ENCODE measurements at places on chromosomes 7 and 10. TPM values are rescaled to one million over a fixed set of nuclear protein-coding genes. Genes with fewer than 3 reads are reported as not detected.

DNA sequence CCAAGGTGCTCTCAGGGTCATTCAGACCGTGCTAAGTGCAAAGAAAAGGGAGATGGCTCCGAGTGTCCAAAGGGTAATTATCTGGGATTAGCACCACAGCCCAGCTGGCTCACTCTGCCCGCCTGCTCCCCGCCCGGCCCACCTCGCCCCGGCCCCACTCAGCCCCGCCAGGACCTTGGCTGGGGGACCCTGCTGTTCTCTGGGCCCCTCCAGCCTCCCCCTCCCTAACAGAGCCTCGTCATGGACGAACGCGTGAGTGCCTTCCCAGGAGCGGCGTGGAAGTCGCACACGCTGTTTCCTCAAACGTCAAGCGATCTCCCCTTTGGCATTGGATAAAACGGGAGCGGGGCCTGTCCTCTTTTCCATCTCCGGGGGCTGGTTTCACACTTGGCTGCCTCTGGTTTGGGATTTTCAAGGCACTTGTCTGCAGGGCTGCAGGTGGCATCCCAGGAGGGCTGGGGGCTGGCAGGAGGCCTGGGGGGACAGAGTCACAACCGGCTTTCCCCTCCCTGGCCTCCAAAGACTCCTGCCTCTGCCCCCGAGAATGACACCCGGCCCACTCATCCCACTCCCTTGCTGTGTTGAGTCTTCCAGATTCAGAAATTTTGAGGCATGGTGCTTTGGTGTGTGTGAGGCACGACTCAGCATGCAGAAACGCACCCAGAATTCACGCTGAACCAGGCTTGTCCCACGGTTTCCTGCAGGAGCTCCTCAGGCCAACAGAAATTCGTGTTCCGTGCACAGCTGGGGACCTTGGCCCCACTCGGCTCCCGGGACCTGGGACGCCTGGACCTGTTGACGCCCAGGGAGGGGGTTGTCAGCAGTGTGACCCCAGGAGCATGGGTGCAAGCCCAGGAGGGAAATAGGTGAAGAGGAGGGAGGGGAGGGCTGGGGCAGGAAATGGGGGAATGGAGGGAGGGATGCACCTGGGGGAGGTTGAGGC, 110.0 kb downstream of the PDGFA start:
- DNase-seq: no peak

DNA sequence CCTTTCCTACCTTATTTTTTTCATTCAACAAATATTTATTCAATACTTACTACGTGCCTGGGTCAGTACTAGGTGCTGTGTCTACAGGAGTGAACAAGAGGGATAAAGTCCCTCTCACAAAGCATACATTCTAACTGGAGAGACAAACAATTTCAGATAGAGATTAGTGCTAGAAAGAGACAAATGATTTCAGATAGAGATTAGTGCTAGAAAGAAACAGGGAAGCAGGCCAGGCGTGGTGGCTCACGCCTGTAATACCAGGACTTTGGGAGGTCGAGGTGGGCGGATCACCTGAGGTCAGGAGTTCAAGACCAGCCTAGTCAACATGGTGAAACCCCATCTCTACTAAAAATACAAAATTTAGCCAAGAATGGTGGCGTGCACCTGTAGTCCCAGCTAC, 34.6 kb downstream of the RBM28 start:
- no peak for DNase-seq

GRCh38 chr10:43347997-43348396, 23.4 kb upstream of the FXYD4 start:
- DNase-seq: peak; percentile 46

GRCh38 chr10:92747600-92747999, 57.8 kb downstream of the HHEX start:
- DNase-seq: no peak

DNA sequence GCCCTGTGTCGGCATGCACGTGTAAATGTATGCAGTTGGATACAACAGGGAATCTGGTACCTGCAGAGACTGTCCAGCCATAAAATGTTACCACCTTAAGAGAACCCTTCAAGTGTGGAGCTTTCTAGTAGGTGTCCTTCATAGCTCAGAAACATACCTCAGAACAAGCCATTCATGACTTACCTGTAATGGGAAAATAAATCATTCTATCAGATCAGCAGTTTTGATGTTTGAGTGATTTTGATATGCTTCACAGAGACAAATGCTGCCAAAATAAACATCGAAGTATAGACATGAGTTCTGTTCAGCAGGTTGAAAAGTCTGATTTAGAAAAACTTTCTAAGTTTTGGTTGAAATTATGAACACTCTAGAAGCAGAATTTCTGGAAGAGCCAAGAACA, 33.5 kb upstream of the UMAD1 start:
- no peak for DNase-seq

DNA sequence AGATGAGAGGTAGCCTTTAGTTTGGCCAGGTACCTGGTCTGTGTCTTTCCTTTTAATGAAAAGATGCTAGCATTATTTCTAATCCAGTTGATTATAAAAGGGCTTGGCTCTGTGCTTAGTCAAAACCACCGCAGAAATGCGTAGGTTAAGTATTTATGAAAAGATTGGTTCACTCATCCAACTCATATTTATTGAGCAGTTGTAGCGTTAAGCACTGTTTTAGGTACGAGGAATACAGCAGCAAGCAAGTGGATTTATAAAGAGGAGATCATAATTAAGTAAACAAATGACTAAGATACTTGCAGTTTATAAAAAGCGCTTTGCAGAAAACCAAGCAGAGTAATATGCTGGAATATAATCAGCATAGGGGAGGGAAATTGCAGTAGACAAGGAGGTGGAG, 129.8 kb downstream of the PPP1R17 start:
- DNase-seq: no peak

DNA sequence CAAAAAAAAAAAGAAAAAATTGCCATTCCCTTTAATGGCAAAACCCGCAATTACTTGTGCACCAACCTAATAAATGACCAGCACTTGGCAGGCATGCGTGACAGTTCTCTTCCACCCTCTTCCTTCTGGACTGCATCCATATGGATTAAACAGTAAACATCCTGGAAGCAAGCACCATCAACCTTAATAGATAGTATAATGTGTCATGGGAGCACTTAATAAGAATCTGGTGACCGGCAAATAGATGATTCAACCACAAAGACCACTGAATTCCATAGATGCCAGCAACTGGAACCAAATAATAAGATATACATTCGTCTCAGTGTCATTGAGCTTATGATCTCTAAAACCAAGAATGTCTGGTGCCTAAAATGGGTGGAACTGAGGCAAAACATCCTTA, 610.2 kb downstream of the CALN1 start:
- no peak for DNase-seq

The OR6B1 gene
- total RNA-seq: not detected

DNA sequence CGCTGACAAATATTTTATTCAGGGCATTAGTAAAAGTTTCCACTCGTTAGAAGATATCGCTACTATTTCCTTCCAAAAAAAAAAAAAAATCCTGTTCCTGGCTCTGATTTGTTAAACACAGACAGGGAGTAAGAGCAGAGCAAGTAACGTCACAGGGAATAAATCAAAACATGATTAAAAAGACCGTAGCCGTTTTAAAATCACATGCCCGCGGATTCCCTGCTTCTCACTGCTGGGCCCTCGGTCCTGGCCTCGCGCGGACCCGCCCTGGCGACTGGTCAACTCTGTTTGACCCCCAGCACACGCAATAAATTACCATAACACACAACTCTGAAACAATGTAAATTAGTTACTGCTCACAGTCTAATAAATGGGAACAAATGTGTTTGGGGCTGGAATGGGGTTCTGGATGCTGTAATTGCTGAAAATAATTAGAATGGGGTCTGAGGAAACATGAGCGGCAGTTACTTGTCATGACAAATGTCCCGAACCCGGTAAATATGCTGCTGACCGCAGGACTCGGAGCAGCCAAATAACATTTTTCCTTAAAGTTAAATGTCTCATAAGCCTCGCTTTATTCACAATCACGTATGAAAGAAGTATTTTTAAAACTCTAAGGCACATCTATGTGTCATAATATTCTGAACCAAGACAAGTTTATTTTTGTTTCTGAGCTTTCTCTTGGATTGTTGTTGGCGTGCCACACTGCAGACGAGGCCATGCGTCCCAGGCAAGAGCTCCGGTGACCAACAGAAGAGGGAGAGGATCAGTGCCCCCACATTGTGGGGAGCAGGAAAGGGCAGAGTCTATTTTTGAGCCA, 17.9 kb downstream of the EBF3 start:
- DNase-seq: no peak

- no peak for DNase-seq
Observed at GRCh38 chr7:54833001-54833467, 74.0 kb upstream of the SEC61G start.

DNA sequence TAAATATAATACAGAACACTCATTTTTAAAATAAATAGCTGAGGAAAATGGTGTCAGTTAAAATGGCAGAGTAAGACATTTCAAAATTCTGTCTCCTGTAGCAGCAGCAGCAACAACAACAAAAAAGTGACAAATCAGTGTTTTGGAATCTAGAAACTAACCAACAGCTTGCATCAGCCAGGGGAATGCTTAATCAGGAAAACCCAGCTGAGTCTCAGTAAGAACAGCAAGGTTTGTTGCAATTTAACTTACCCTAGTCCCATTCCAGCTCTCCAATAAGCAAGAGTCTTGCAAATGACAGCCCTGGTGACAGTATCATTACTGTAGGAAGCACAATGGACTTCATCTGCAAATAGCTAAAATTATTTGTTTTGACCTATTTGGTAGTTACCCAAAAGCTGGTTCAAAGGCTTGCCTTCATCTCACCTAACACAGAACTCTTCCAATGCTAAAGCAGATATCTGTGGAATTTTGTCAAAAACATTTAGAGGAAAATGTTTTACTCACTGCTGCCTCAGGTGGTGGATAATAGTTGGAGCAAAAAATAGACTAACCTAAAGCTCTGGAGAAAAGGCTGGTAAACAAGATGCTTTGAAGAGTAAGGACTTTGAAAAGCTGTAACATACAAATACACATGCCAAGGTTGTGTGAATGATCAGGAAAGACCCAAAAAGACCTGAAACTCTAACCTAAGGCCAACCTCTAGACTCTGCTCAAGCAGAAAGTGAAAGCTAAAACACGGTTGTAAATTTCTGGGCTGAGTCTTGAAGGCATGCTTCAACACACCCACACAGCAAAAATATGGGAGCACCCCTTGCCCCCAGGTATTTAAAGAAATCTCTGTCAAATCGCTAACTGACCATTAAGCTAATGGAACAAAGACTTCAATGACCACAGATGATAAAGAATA, 9.9 kb upstream of the ARHGAP22 start:
- DNase-seq: no peak

The PNLIP gene
- total RNA-seq: not detected

- no peak for DNase-seq
Observed at GRCh38 chr10:1101946-1102345, 45.8 kb downstream of the WDR37 start.

The CYP2C19 gene
- not detected for total RNA-seq

DNA sequence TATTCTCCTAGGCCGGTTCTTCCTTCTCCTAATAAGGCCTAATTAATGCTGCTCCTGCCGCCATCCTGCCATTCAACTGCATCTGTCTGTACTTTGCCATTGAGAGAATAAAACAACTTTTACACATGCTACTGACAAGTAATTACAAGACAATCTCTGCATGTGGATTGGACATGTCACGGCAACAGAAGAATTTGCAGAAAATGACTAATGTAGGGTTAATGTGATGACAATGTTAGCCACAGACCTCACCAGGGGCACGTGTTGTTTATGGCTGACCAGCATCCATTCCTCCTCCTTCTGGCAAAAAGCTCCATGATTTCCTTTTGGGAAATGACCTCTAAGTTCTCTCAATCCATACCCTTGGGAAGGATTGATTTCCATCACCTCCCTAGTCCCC, 58.0 kb downstream of the NEBL start:
- peak; percentile 93 for DNase-seq

The CRTAC1 gene
- total RNA-seq: not detected

DNA sequence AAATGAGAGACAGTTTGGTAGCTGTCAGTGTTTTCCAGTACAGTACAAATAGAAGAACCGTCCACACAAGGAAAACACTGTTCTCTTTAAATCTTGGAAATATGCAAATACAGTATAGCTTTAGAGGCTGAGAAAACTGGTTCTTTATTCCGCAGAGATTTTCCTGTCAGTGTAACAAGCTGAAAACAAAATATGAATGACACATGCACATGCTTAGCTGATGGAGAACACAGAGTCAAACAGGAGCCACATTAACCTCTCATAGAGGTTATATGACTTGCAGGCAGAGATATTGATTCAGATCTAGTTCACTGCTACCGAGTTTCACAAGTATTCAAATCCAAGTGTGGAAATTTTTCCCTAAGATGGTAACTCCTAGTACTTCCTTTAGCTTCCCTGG, 135.2 kb upstream of the C1QL3 start:
- DNase-seq: no peak

DNA sequence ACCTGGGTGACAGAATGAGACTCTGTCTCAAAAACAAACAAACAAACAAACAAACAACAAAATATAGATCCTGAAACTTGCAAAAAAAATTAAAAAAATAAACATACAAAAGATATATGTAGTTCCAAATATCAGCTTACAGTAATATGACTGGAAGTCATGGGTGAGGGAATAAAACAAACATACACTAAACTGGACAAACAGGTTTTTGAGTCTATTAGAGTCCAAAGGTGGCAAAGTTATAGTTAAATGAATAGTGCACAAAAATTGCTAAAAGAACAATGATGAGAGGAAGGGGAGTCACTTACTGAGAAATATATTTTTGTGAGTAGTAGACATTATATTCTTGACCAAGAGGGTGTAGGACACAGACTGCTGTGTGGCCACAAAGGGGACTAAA, 16.7 kb upstream of the RSBN1L start:
- DNase-seq: no peak

The PNLIPRP1 gene
- total RNA-seq: not detected

- DNase-seq: peak; percentile 15
Observed at GRCh38 chr10:65571011-65571570, 1354.7 kb upstream of the LRRTM3 start.
